ENCODE measurements at places on chromosomes 1 and 21.

GRCh38 chr1:214301526-214301925 lies 20.6 kb downstream of the SMYD2 start:
- no peak for DNase-seq

DNA sequence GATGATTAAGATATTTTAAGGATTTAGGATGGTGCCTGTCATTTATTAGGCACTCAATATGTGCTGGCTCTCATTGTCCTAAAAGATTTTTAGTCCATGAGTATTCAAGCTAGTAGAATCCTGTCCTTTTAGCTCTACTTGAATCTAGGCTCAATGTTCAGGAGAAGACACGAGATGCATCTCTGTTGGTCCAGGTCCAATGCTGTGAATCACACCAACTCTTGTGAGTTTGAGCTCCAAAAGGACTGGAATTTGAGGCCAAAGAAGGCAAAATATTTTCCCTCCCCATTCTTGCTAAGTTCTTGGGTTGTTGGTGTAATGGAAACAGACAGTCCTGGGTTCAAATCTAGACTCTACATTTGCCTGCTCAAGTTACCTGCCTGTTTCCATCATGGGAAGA lies 1.4 kb upstream of the PODN start:
- DNase-seq: no peak

DNA sequence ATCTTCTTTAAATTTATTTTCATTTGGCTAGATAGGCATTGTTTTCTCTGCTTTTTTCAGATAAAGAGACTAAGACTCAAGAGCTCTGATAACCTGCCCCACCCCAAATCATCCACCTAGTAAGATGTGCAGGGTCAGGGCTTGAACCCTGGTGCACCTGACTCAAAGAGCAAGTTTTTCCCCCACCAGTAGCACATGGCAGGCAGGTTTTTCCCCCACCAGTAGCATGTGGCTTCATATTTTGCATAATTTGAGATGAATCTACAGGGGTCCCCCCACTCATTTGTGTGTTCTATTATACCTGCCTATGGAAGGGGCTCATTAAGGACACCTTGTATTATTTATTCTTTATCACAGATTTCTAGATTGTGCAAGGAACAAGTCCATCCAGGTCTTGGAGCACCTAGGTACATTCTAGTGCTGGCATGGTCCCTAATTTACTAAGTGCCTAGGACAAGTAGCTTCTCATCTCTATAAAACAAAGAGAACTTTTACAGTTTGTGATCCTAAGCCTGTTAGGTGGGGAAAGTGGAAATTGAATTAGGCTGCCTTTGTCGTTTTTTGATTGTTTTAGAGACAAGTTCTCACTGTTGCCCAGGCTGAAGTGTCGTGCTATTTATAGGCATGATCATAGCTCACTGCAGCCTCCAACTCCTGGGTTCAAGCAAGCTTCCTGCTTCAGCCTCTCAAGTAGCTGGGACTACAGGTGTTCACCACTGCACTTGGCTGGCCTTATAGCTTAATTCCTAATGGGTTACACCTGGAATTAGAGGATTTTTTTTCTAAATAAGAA lies 13.2 kb upstream of the CTSE start:
- DNase-seq: no peak

- no peak for DNase-seq
Measured at GRCh38 chr1:15943992-15944307, 32.0 kb downstream of the ZBTB17 start.
